Right ventricle myocardium superior (tissue), 1 donor: ENCODE measurements at places on chromosomes 1 and 21.

DNA sequence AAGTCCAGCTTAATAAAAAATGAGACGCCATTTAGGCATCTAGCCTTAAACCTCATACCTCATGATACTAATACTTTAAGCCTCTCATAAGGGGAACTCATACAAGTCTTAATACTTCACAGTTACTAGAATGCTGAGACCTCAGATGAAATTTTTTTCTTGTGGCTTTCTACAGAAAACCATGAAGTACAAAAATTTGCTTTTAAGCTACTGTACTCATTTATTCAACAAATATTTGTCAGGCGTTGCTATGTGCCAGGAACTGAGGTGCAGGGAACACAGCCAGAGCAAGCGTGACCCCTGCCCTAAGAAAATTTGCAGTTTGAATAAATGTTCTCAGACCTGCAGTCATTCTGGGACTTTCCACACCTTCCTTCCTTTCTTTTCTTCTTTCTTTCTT lies 150.6 kb downstream of the MRPL39 start:
- DNase-seq: no peak

GRCh38 chr1:77872645-77873044 lies 15.8 kb upstream of the NEXN start:
- DNase-seq: no peak

DNA sequence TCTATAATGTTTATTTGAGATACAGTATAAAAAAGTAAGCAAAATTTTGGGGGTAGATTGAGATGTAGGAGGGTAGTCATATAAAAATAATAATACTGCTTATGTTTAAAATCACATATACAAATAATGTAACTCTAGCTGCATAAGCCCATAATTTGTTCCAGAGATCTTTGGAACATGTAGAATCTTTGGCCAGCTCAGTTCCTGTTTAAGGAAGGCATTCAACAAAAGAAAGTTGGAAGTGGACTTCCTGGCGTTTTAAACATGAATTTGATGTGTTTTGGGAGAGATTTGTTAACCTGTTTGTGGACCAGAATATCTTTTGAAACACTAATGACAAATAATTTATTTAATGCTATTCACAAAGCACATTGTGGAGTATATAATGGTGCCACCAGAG lies 27.7 kb downstream of the GIPC2 start:
- DNase-seq: no peak

DNA sequence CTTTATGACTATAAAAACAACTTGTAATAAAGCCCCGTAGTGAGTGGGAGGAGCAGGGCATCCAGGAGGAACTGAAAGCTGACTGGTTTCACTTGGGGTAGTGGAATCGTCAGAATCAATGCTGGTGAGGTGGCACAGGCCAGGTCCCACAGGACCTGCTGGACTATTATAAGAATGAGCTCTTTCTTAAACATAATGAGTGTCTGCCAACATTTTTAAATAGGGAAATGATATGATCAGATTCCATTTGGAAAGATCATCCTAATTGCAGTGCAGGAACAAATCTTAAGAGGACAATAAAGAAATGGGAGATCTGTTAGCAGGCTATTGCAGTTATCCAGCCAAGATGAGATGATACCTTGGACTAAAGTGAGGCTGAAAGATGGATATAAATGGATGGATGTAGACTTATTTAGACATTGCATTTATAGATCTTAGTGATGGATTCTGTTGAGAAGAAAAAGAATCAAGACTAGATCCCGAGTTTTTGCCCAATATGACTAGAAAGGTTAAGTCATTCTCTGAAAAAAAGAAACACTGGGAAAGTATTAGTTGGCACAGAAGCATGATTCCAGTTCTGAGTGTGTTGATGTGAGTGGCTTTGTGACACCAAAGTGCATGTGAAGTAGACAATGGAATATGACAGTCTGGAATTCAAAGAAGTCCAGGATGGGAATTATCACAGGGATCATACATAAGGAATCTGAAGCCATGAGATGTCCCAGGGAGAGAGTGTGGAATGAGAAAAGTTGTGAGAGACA lies 153.3 kb upstream of the SGIP1 start:
- DNase-seq: peak; percentile 45

- DNase-seq: no peak
Observed at GRCh38 chr1:217040711-217041455, 317.7 kb upstream of the ESRRG start.

GRCh38 chr1:240803151-240803550 lies 191.2 kb upstream of the GREM2 start:
- DNase-seq: no peak

DNA sequence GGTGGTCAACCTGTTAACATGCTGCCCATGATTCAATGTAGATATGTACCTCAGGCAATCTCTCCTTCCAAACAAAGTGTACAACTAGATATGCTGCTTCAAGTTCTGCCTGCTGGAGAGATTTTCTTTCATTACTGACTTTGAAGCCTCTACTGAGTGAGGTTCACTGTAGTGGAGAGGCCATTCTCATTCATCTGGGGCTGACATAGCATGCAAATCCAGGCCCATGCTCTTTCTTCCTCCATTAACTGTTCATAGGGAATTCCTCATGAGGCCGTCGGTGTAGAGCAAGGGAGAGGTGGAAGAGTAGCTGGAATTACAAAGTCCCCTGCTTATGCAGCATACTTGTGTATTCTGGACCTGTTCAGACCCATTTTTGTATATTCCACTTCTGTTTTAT lies 38.6 kb downstream of the VANGL2 start:
- no peak for DNase-seq

DNA sequence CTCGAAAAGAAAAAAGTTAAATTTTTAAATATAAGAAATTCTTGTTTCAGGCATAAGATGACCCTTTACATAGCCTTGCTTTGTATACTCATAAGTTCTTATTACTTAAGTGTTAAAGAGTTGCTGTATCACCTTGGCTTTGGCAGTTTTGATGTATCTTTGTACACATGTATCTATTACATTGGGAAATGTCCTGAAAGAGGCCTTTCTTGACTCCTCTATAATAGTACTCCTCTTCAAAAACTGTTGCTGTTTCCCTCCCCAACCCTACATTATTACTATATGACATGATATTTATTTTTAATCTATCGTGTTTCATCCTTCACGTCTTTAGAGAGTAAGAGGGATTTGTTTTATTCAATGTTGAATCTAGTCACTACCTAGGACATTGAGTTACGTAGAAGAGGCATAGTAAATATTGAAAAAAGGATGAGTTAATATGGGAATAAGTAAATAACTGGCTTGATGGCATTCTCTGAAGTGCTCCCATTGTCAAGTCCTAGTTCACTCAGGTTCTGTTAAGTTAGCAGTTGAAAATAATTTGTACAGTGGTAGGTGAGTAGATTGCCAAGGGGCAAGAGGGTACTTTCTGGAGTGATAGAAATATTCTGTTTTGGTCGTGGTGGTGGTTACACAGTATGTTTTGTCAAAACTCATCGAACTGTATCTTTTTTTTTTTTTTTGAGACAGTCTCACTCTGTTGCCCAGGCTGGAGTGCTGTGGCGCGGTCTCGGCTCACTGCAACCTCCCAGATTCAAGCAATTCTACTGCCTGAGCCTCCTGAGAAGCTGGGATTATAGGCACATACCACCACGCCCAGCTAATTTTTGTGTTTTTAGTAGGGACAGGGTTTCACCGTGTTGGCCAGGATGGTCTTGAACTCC lies 8.2 kb downstream of the THRAP3 start:
- no peak for DNase-seq

DNA sequence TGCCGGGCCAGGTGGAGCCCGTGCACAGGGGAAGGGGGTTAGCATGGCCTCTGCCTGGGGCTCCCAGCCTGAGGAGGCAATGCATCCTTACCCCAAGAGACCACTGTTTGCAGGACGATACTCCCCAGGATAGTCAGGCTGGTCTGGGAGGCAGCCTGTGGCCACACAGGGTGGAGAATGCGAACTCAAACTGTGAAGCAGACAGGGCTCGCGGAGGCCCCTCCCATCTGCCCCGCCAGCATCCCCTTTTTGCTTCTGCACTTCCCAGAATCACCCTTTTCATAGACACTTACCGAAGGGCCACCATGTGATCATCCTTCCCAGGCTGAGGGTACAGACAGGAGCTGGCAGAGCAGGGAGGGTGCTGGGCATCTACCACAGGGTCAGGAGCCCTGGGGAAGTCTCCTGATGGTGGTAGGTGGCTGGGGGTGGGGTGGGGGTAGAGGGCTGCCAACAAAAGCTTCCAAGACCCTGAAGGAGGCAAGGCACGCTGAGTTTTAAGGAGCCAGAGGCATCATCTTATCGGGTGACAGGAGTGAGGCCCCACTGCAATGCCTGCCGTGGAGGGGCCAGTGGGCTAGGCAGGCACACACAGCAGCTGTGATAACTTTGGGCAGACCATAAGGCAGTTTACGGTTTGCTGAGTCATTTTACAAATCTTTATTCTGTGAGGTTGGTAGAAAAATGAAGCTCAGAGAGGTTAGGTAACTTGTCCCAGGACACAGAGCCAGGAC lies 31.3 kb upstream of the BTG2 start:
- peak; percentile 78 for DNase-seq

- peak; percentile 60 for DNase-seq
Observed at GRCh38 chr1:10538646-10539355, 64.1 kb downstream of the PEX14 start.

DNA sequence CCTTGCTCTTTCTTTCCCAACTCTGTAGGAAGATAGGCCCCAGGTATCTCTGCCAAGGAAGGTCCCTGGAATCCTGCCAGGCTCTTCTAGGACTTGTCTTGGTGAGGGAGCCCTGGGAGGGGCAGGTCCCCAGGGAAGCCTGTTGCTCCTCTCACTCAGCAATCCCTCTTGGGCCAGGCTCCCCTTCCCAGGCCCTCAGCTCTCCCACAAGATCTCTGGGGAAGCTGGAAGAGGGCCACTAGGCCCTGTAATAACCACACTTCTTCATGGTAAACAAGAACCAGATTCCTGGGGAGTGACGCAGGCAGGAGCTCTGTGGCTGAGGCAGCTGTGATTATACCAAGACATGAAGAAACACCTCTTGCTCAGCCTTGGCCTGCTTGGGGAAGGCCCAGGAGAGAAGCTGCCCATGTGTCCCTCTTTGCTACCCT lies 9.9 kb upstream of the MAPKAPK2 start:
- no peak for DNase-seq

DNA sequence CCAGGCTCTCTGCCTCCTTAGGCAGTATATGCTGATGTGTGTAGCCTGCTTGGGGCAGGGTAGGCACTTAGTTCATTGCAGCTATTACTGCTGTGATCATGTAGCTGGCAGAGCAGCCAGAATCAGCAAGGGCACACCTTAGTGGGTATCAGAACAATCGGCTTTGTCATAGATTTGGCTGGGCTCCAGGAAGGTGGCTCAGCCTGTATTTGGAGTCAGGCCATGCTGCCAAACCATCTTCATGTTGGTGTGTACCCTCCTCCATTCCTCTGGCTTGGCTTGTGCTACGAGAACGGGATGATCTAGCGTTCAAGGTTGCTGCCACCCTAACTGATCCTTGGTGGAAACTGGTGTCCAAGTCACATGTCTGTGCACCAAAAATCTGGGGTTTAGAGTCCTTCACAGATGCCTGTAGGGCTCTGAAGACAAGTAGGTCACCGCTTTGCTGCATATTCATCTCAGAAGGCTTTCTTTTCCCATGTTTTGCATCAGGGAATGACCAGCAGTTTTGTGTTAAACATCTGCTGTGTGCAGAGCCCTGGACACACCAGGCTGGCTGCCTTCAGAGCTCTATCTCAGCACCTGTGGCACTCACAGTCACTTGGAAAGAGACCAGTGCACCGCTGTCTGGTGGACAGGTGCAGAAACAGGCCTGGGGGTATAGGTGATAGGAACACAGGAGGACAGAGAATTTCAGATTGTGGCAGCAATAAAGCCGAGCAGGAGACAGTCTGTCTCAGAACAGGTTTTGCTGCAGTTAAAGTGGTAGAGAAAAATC lies 23.7 kb downstream of the VANGL1 start:
- no peak for DNase-seq

- DNase-seq: no peak
Observed at GRCh38 chr1:206464456-206464964, 5.8 kb upstream of the IKBKE start.

DNA sequence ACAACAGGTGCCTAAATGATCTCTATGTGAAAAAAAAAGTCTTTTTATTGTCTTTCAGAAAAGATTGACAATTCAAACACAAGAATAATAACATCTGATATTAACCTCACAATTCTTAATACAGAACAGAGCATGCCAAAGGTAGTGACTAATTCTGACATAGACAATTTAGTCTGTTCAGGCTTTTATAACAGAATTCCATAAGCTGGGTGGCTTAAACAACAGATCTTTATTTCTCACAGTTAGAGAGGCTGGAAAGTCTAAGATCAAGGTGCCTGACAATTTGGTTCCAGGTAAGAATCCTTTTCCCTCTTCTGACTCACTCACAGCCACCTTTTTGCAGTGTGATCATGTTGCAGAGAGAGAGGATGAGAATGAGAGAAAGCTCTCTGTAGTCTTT lies 27.0 kb downstream of the DPYD start:
- DNase-seq: no peak

GRCh38 chr1:10835421-10835820 lies 39.0 kb upstream of the CASZ1 start:
- DNase-seq: no peak

- no peak for DNase-seq
Observed at GRCh38 chr21:15686506-15686905, 43.3 kb upstream of the USP25 start.

GRCh38 chr1:67700220-67700619 lies 15.2 kb downstream of the GADD45A start:
- DNase-seq: no peak

GRCh38 chr1:151827853-151828252 lies 3.7 kb downstream of the RORC start:
- DNase-seq: no peak

DNA sequence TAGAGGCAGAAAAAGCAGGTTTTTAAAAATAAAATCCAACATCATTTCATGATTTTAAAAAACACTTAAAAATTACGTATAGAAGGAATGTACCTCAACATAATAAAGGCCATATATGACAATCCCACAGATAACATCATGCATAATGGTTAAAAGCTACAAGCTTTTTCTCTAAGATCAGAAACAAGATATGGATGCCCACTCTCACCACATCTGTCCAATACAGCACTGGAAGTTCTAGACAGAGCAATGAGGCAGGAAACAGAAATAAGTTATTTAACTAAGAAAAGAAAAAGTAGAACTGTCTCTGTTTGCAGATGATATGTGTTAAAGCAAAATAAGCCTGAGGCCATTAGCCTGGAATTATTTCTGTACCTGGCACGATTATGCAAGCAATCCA lies 96.3 kb downstream of the UCHL5 start:
- no peak for DNase-seq

DNA sequence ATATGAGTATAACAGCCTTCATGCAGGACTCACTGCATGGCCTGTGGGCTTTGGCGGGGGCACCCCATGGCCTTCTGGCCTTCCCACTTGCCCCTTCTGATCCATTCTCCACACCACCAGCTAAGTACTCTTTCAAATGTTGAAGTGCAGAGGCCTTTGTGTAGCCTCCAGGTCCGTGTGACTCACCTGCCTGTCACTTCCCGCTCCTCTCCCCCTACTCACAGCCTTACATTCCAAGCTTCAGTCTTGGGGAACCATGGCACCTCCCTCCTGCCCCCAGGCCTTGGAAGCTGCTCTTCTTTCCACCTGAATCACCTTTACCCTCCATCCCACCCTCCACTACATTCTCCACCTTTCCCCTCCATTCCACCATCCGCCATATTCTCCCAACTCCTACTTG lies 69.6 kb downstream of the PGM1 start:
- no peak for DNase-seq
